ENCODE measurements at places on chromosomes 4 and X.

GRCh38 chr4:121255986-121256750 is 92.0 kb upstream of the TNIP3 start:
- DNase-seq: no peak

GRCh38 chr4:143178923-143179322 is 5.8 kb upstream of the USP38 start:
- DNase-seq: no peak

DNA sequence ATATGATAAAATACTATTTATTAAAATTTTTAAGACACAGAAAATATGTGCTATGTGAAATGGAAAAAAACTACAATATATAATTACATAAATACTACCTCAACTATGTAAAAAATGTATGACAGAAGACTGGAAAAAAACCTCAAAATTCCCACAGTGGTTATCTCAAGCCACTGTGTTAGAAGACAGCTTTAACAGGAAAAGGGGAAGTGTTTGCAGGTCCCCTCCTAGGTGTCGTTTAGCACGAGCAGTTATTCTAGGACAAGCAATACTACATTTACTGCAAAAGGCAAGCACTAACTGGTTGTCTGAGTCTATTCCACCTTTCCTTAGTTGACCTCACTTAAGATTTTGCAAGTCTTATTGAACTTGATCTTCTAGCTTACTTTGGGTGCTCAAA is 44.9 kb upstream of the PHF8 start:
- DNase-seq: no peak

DNA sequence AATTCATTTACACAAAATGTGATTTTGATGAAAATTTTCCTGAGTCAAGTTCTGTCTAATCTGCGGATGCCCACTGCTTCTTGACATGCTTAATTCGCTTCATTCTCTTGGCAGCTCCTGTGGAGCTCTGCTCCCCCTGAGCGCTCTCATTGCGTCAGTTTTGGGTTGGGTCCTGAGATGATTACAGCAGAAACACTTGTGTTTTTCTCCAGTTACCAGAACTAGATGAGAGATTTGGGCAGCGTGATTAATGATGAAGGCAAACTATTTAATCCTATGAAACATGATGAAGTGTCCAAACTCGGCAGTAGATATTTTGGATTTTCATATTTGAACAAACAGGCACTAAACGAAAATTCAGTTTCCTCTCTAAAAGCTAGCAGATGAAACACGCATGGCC is 4.2 kb upstream of the CXCL1 start:
- no peak for DNase-seq

DNA sequence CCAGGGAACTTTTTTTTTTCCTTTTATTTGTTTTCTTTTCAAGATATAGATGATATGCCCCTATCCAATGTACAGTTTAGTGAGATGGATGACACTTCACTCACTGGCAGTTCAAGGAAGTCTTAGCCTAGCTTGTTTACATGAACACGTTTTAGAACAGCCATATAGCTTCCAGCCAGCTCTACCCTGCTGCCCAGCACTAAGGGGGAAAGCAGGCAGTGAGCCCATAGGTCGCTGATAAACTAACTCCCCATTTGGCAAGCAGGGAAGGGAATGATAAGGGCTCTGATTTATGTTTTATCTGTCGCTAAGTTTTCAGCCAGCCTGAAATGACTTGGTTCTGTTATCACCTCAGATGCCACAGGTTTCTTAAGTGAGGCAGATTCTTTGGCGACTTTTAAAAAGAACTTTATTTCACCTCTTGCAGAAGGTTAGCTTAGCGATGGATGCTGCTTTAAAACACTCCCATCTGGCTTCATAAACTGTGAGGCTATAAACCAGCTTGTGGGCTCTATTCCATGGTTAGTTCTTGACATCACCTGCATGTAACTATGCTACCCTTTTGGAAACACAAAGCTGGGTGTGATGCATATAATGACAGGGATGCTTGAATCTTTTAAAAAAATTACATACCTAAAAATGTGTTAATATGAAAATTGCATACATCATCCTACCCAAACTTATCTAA is 348.4 kb downstream of the FBXO8 start:
- no peak for DNase-seq

- DNase-seq: no peak
Observed at GRCh38 chrX:105781804-105782203, 40.5 kb upstream of the NRK start.

GRCh38 chr4:73674451-73674919 is 54.2 kb upstream of the RASSF6 start:
- DNase-seq: no peak

All from cortex of kidney (tissue), 1 donor.